Left kidney (tissue), 8 donors: ENCODE measurements at places on chromosomes 3 and 15. TPM values are rescaled to one million over a fixed set of nuclear protein-coding genes. Genes with fewer than 3 reads are reported as not detected.

- DNase-seq, result no peak
Observed at GRCh38 chr3:120597445-120598049, 1.4 kb downstream of the NDUFB4 start.

DNA sequence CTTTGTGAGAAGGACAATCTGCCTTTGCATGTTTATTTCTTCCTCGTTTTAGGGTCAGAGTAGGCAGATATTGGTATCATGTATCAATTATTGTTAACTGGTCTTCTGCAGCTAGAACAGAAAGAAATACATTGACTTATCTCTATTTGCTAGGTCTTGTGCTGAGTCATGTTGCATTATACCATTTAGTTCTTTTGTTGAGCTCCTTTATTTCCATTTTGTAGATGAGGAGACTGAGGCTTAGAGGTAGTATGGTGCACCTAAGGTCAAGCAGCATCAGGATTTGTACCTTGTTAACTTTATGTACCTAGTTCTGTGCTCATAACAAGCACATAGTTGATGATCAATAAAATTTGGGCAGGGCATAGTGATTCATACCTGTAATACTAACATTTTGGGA is 182.6 kb downstream of the ITPR1 start:
- no peak for DNase-seq

The THAP10 gene
- polyA plus RNA-seq, result 8.1 TPM

GRCh38 chr15:28013976-28014375 is 85.1 kb downstream of the OCA2 start:
- DNase-seq, result no peak

The RFT1 gene
- 25.1 TPM for polyA plus RNA-seq

The SCAP gene
- polyA plus RNA-seq, result 83.5 TPM

The RGMA gene
- polyA plus RNA-seq, result 7.9 TPM

- no peak for DNase-seq
Observed at GRCh38 chr3:178671377-178671776, 135.1 kb downstream of the KCNMB2 start.

- DNase-seq, result peak; percentile 68
Observed at GRCh38 chr3:178320456-178321351, 215.5 kb upstream of the KCNMB2 start.

DNA sequence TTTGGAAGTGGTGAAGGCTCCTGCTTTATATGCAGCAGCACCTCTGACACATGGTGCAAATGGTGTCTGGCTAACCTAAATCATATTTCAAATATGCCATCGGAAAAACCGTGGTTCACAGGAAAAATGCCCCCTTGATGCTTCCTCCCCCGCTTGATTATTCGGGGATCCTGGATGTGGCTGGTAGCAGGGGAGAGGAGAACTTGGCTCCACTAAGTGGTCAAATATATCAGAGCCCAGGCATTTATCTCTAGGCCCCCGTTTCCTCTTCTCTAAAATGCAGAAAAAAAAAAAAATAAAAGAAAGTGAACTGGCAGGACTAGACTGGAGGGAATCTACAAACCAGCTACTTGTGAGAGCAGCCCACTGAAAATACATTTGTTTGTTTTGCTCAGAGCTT is 18.2 kb upstream of the ATP2B2 start:
- no peak for DNase-seq

- DNase-seq, result no peak
Observed at GRCh38 chr3:122395582-122395981, 11.6 kb downstream of the FAM162A start.

GRCh38 chr15:89442671-89443307 is 53.6 kb downstream of the RHCG start:
- no peak for DNase-seq

DNA sequence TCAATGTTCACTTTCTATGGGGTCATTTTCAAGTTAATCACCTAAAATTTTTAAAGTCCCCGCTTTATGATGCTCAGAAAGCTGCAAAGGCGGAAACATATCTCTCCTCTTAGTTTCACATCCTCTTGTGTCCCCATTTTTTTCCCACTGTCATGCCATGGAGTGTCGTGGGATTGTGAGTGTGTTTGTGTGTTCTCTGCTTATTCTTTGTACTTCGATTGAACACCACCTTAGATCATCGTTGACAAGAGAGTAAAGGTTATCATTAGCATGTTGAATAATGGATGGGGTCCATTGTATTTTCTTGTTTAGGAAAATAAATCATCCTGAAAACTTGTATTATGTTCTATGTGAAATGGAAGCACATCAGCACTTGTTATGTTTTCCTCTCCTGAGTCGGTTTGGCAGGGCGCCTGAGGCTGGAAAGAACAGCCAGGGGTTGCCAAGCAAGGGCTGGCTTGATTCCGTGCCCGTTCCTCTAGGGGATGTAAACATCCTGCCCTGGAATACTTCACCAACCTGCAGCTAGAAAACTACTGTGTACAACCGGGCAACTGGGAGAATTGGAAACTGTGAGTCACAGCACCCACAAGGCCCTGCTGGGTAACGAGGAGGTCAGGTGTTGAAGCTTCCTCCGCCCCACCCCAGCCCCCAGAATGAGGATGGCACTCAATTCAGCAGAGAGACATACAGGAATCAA is 67.2 kb downstream of the EIF4E3 start:
- DNase-seq, result no peak

GRCh38 chr3:143595456-143596077 is 252.7 kb downstream of the SLC9A9 start:
- DNase-seq, result no peak

GRCh38 chr3:143255739-143256138 is 136.2 kb downstream of the CHST2 start:
- no peak for DNase-seq

DNA sequence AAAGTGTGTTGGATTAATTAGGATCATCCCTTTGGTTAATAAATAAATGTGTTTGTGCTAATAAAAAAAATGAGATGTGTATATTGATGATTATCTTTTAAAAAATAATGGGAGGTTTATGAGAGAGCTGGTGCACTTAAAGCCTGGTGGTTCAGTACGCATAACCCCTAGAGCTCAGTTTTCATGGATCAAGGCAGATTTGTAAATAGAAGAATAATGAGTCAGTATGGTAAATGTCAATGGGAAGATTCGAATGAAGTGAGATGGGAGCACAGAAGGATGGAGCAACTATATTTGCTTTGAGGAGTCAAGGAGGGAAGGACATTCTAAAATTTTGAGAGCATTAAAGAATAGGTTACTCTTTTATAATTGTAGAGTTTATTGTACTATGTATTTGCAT is 35.4 kb downstream of the AKAP13 start:
- DNase-seq, result no peak

The P3H2 gene
- polyA plus RNA-seq, result 94.2 TPM

The TYRO3 gene
- 131 TPM for polyA plus RNA-seq

GRCh38 chr3:159928071-159928491 is 60.6 kb upstream of the IL12A start:
- no peak for DNase-seq

The GOLGA8K gene
- 3.6 TPM for polyA plus RNA-seq

GRCh38 chr3:100103558-100104441 is 10.5 kb downstream of the FILIP1L start:
- no peak for DNase-seq

The CGNL1 gene
- polyA plus RNA-seq, result 63.7 TPM

GRCh38 chr3:34070831-34071585 is 272.6 kb downstream of the PDCD6IP start:
- DNase-seq, result no peak

GRCh38 chr3:123390865-123391600 is 57.9 kb downstream of the ADCY5 start:
- DNase-seq, result no peak

GRCh38 chr3:123084192-123084591 is 17.4 kb downstream of the PDIA5 start:
- no peak for DNase-seq

The USP19 gene
- 56.3 TPM for polyA plus RNA-seq

- DNase-seq, result no peak
Observed at GRCh38 chr3:175070946-175071345, 211.8 kb downstream of the NAALADL2 start.

- DNase-seq, result no peak
Observed at GRCh38 chr3:98359993-98360675, 6.5 kb downstream of the OR5K4 start.

GRCh38 chr3:127647166-127647844 is 18.3 kb downstream of the PODXL2 start:
- no peak for DNase-seq

The ANKRD63 gene
- 0.17 TPM for polyA plus RNA-seq

The LEO1 gene
- 38.3 TPM for polyA plus RNA-seq

DNA sequence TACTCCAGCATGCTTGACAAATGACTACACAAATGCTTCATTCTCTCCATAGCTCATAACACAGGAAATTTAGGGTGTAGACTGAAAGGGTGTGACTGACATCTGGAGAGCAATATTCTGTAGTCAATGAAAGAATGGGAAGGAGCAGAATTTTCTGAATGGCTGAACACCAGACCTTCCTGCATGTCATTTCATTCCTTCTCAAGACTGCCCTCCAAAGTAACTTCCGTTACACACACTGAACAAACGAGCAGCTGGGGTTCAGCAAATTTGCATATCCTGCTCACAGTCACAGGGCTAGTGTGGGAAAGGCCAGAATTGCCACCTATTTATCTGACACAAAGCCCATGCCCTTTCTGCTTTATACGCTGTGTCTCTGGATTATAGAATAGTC is 325.0 kb upstream of the CFAP20DC start:
- DNase-seq, result no peak

The GRAMD1C gene
- polyA plus RNA-seq, result 34.7 TPM

DNA sequence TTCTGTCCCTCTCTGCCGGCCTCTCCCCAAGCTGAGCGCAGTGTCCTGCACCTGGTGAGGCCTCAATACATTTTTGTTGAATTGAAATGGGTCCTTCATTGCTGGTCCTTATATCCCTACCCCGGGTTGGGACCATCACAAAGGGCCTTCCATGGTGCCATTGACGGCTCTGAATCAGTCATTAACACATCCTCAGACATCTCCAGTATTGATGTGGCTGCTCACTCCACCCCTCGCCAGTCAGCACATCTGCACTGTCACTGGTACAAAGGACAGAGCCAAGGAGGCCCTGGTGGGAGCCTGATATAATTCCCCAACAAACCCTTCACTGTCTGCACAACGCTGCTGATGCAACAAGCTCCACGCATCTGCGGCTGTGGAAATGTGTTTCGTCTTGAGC is 191.6 kb upstream of the TOPAZ1 start:
- DNase-seq, result no peak

DNA sequence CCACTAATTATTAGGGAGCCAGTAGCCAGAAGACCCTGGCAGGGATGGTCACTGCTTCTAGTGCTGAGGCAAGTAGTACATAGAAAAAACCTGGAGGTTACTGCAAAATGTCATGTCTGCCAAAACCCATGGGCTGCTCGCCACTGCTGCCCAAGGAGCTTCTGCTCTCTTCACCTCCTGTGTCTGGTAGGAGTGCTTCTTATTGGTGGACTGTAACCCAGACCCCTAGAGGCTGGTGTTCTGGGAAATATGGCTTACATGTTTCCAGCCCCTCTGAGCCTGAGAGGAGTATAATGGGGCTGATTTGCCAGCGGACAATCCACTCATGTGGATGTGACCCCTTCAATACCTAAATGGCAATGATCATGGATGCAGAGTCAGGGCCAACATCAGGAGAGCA is 286.4 kb downstream of the EPHB1 start:
- DNase-seq, result no peak

DNA sequence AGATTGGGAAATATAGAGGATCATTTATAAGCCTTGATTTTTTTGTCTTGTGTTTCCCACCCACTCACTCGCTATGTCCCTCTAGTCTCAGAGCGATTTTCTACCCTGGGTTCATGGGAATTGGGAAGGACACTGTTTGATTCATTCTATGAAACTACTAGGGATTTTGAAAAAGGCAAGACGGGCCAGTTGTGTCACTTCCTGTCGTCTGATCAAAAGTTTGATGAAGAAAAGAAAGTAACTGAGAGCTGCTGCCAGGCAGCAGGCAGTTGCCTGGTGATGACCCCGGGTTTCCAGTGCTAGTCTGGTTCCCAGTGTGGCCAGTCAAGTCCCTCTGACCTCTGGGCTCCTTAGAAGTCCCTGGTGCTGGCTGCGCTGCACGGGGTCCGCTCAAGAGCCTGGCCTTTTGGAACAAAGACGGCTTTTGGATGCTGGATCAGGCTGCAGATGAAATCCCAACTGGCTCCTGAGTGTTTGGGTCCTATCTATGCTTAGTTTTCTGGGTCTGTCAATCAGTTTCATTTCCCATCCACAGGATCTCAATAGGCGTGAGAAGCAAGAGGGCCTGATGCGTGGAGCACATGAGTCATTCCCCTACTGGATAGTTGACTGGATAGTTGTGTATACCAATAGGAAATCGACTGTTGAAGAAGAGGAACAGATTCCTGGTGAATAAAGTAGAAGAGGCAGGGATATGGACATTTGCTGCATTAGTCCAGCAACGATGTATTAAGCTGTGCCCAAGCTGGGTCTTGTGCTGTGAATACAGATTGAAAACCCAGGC is 89.7 kb downstream of the EEFSEC start:
- DNase-seq, result no peak

The CRTAP gene
- polyA plus RNA-seq, result 156 TPM

DNA sequence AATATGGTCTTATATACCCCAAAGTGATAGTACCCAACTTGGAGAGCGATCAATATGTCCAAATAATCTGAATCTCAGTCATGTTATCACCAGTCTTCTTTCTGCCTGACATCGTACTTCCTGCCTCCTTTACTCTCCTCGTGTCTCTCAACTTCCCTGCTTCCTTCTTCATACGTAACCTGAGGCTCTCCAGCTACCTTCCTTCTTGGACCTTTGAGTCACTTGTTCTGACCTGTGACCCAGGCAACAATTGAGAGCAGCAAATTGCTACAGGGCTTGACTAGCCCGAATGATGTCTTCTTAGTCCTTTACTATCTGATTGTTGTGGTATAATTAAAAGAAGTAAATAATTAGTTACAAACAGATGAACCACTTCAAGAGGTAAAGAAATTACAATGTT is 145.9 kb upstream of the MBNL1 start:
- DNase-seq, result no peak

GRCh38 chr3:102079809-102080197 is 230.5 kb downstream of the NFKBIZ start:
- no peak for DNase-seq

- no peak for DNase-seq
Observed at GRCh38 chr3:37492468-37492867, 318.1 kb upstream of the LRRFIP2 start.

The C3orf18 gene
- 19.4 TPM for polyA plus RNA-seq

GRCh38 chr15:46956456-46956855 is 760.8 kb upstream of the SEMA6D start:
- DNase-seq, result no peak

DNA sequence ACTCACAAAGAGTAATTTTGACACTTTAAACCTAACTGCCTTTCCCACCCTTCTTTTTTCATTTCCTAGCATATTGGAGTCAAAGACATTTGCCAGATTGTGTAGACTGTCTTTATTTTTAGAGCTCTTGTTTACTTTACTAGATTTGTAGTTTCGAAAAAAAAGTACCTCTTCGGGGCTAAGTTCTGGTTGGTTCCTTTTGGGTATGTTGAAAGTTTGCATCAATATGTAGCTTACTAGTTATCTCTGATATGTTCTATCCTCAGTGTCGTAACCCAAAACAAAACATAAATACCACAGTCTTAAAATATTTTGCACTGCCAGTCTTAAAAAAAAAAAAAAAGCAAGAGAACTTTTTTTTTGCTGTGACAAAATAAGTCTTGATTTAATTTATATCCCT is 52.2 kb downstream of the REC114 start:
- no peak for DNase-seq

GRCh38 chr3:17686613-17687012 is 55.8 kb downstream of the TBC1D5 start:
- DNase-seq, result no peak

The PLCH1 gene
- polyA plus RNA-seq, result 13.6 TPM
